Regular cardiac myocyte (primary cell): ENCODE measurements at places on chromosomes 7 and 10. TPM values are rescaled to one million over a fixed set of nuclear protein-coding genes. Genes with fewer than 3 reads are reported as not detected.

PRLHR gene
- not detected in 2 replicates for total RNA-seq

ATE1 gene
- total RNA-seq, result 33.9 and 36.1 TPM in 2 replicates

CYP2W1 gene
- total RNA-seq, result not detected in 2 replicates

SFTPA1 gene
- total RNA-seq, result not detected in 2 replicates

ATOH7 gene
- under 0.01 and 0.28 TPM in 2 replicates for total RNA-seq

PLEKHS1 gene
- not detected in 2 replicates for total RNA-seq

PLPP4 gene
- 15.0 and 20.0 TPM in 2 replicates for total RNA-seq

GNGT1 gene
- total RNA-seq, result under 0.01 TPM in 1 of 2 replicates, not detected in the other

ZNF775 gene
- 3.5 and 3.7 TPM in 2 replicates for total RNA-seq

ATAD1 gene
- total RNA-seq, result 40.5 and 68.5 TPM in 2 replicates

ABCC2 gene
- 0.19 and 0.28 TPM in 2 replicates for total RNA-seq

ABCB4 gene
- under 0.01 and 0.28 TPM in 2 replicates for total RNA-seq

ABCA13 gene
- under 0.01 and 0.56 TPM in 2 replicates for total RNA-seq

WDR86 gene
- total RNA-seq, result 0.56 TPM in 1 of 2 replicates, not detected in the other

FAM171A1 gene
- total RNA-seq, result 15.8 and 37.6 TPM in 2 replicates

MRLN gene
- total RNA-seq, result not detected in 2 replicates

OIT3 gene
- under 0.01 TPM in 1 of 2 replicates, not detected in the other for total RNA-seq

AKR1C8 gene
- not detected in 2 replicates for total RNA-seq

PPP1R3A gene
- total RNA-seq, result under 0.01 TPM in 1 of 2 replicates, not detected in the other

NPC1L1 gene
- under 0.01 TPM in 2 replicates for total RNA-seq

CRHR2 gene
- total RNA-seq, result not detected in 2 replicates

ASAH2B gene
- total RNA-seq, result 3.5 and 5.4 TPM in 2 replicates

OR6B1 gene
- total RNA-seq, result not detected in 2 replicates

UTF1 gene
- total RNA-seq, result not detected in 2 replicates

CRPPA gene
- 2.0 and 2.5 TPM in 2 replicates for total RNA-seq

DPY19L1 gene
- 61.9 and 64.5 TPM in 2 replicates for total RNA-seq

MSRB2 gene
- 9.2 and 14.9 TPM in 2 replicates for total RNA-seq

EGR2 gene
- 0.58 and 5.9 TPM in 2 replicates for total RNA-seq

BLNK gene
- 0.28 TPM in 1 of 2 replicates, not detected in the other for total RNA-seq

CCDC146 gene
- total RNA-seq, result 0.77 and 2.5 TPM in 2 replicates

GIMAP6 gene
- 0.19 and 0.56 TPM in 2 replicates for total RNA-seq

CACNB2 gene
- total RNA-seq, result 0.19 and 0.85 TPM in 2 replicates

AKR1D1 gene
- not detected in 2 replicates for total RNA-seq

SDHAF3 gene
- 3.9 and 10.4 TPM in 2 replicates for total RNA-seq
